ENCODE measurements at places on chromosomes 12 and 14.

DNA sequence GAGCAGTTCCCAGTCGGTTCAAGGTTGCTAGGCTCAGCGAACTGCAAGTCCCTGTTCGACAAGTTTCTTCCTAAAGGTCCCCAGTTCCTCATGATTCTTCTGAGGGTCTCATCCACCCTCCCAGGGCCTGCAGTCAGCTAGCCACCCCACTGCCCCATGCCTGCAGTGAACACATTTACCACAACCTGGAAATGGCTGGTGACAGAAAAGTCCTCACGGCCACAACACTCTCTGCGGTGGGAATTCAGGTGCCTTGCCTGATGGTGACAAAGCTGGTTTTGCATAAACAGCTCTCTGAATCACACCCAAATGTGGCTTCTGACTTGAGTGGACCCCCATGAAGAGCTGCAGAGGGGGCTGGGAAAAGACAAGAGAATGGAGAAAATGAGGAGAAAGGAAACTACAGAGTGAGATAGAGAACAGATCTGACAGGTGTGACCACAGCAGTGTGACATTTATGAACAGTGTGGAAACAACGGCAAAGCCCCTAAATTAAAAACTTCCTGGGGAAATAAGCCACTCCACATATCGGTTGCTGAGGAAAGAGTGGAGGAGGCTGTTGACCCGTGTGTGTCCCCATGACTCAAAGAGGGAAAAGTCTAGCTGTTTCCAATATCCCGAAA lies 1.3 kb upstream of the CD27 start:
- DNase-seq = no peak

- DNase-seq = peak; percentile 93
These were observed 43.9 kb upstream of the ESR2 start for GRCh38 chr14:64337888-64338615.

- no peak for DNase-seq
These were observed 68.3 kb downstream of the ALG10B start for GRCh38 chr12:38384816-38385378.

GRCh38 chr12:32223941-32224340 lies 117.3 kb downstream of the BICD1 start:
- DNase-seq = no peak

GRCh38 chr14:86961106-86961716 lies 1031.8 kb downstream of the GALC start:
- DNase-seq = no peak

DNA sequence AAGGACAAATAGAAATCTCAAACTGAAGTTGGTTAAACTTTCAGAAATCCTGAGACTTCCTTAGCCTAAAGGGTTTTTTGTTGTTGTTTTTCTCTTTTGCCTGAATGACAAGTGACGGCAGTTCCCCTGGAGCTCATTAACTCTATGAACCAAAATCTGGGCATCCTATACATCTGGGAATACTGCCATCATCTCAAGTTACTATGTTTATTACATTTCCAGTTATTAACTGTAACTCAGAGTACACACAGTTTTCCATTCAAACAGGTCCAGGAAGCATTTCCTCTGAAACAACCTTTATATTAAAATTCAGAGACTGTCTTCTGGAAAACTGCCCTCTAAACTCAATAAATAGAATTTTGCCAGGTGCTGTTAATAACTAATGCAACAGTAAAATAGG lies 55.6 kb upstream of the CDKL1 start:
- DNase-seq = no peak
